ENCODE measurements at places on chromosomes 13 and 19.

GRCh38 chr13:50805805-50806204, 37.7 kb downstream of the DLEU7 start:
- no peak for DNase-seq

GRCh38 chr13:114126789-114127472, 5.5 kb downstream of the RASA3 start:
- DNase-seq: no peak

DNA sequence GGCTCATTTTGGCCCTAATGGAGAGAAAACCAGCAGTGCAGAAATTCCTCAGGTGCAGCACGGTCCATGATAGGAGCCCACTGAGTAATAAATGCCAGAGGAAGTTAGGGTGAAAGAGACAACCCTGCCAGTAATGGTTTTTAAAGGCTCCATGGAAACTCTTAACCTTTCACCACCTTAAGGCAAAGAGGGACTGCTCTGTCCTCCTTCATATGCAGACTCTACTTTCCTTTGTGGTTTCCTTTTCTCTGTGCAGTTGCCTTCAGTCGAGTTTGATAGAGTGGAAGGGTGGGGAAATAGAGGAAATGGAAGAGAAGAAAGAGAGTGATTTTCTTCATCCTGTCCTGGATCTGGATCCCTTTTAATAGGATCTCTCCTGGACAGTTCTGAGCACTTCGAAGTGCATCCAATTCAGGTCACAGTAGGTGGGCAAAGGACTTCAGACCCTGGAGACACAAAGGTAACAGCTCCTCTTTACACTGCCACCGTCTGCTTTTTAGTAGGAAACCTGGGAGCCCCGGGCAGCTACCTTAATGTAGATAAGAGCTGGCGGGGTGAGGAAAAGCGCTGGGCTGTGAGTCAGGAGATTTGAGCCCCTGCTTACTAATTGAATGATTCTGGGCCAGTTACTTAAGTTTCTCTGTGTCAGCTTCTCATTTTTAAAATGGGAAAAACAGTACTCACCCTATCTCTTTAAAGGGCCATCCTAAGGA, 294.8 kb downstream of the KCNRG start:
- no peak for DNase-seq

- no peak for DNase-seq
Observed at GRCh38 chr13:110319397-110319773, 12.3 kb downstream of the COL4A2 start.

- no peak for DNase-seq
Observed at GRCh38 chr13:113810640-113811039, 51.6 kb downstream of the TMEM255B start.

DNA sequence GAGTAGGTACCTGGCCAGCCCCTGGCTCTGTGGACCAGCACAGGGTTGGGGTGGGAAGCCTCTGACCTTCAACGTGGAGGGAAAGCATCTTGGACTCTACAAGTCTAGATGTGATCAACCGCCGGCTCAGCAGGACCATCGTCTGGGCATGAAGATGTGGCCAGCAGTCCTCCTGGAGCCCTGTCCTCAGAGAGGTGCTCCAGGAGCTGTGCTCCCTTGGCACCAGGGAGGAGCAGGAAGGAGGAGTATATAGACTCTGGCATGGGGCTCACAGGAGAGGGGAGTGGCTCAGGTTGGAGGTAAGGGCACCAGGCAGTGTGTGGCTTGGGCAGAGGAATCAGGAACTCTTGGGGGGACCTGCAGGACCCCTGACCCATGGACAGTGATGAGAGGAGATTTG, 18.3 kb upstream of the ISYNA1 start:
- no peak for DNase-seq

DNA sequence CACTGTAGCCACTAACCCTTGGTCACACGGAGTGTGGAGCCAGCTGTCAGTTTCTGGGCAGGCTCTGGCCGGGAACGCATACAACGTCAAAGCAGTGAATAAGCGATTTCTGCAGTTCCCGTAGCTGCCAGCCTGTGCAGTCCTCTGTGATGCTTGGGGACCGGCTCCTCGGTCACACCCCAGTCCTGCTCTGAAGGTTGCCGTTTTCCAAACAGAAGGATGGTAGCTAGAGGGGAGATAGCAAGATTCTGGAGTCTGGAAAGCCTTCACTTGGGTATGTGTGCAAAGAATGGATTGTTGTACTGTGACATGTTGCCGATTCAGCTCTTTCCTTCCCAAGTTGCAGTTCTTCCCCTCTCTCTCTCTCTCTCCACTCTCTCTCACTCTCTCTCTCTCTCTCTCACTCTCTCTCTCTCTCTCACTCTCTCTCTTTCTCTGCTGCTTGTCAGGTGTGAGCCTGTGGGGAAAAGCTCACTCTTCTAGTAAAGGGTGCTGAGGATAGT, 38.7 kb upstream of the C1QTNF9 start:
- DNase-seq: no peak

DNA sequence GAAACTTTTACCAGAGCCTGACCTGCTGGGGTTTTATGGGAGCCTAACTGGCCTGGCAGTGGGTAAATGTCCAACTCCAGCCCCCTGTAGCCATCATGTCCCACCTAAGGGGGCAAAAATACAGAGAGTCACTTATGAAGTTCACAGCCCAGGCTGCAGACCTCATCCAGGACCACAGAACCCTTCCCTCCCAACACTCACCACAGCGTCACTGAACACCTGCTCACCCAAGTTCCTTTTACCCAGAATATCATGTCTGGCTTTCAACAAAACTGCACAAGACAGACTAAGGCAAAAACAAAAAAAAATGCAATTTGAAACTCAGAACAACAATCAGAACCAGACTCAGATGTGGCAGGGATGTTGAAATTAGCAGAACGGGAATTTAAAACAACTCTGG, 6.4 kb downstream of the CEACAM3 start:
- DNase-seq: no peak

- no peak for DNase-seq
Observed at GRCh38 chr19:31348481-31349159, 616 bp downstream of the TSHZ3 start.

DNA sequence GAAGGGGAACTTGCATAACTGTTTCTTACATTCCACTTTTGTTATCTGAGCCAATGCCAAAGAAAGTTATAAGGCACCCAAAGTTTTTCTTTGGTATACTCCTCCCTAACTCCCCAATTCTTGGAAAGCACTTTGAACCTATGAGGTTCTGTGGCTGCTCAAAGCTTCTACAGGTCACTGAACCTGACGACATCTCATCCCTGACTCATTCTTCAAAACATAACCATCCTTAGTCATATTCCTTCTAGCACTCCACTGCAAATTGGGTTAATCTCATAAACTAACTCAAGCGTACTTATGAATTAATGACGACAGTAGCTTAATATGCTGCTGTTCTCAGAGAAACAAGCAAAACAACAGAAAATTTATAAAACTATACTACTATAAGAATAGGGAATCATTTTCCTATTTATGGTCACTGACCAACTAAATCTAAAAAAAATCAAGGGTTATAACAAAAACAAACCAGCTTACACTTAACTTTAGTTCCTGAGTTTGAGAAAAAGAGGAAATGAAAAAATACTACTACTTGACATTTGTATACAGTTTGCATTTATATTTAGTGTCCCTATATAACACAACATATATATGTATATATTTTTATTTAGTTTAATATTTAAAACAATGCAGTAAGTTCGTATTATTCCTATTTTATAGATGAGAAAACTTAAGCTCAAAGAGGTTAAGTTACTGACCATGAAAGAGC, 69.1 kb downstream of the CAB39L start:
- DNase-seq: no peak

GRCh38 chr19:3270902-3271301, 46.4 kb downstream of the CELF5 start:
- no peak for DNase-seq

DNA sequence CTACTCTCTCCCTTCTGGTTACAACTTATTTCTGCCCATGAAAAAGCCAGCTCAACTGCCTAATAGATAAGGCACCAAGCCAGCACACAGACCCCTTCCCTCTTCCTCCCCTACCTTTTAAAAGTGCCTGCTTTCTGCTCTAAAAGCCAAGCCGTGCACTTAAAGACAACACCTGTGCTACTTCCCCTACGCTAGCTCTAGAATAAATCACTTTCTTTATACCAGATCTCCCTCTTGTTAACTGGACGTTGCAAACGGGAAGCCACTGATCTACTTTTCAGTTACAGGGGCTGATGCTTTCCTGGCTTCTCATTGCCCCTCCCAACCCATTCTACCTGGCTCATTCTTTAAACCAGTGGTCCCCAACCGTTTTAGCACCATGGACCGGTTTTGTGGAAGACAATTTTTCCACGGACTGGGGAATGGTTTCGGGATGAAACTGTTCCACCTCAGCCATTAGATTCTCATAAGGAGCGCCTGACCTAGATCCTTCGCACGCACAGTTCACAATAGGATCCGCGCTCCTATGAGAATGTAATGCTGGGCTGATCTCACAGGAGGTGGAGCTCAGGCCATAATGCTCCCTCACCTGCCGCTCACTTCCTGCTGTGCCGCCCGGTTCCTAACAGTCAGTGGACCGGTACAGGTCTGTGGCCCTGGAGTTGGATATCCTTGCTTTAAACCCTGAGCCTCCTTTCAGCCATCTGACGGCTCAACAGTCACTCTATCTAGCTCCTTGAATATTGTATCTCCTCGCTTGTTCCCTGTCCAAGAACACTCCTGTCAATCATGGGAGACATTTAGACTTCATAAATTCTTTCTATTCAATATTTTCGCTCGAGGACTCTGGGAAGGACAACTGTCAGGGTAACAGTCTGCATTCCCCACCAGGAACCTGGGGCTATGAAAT, 841 bp upstream of the ZNF223 start:
- DNase-seq: no peak

GRCh38 chr19:47113850-47114651, 475 bp upstream of the ZC3H4 start:
- DNase-seq: no peak

DNA sequence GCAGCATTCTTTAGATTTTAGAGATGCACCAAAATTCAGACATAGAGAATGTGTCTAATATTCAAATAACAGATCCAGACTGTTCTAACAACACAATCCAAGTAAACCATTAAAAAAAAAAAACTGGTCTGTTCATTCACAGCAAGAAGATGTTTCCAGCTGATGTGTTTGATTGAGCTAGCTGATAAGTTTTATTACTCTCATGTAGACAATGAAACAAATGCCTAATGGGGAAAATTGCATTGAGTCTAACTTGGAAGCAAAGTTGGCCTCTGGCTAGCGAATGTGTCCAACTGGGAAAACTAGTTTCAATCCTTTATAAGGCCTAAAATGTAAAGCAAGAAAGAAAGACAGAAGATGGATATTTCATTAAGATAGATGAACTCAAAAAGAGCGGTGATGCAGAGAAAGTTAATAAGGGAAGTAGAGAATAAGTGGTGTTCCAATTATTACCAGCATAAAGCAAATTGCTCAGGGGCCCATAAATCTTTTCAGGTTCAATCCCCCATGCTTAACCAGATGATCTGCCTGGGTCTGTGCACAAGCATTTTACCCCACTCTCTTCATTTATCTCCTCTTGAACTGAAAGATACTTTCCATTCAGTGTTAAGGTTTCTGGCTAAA, 54.2 kb downstream of the PCDH9 start:
- DNase-seq: no peak

- DNase-seq: no peak
Observed at GRCh38 chr13:105814219-105814901, 721.1 kb downstream of the EFNB2 start.

GRCh38 chr13:50073340-50073739, 58.1 kb downstream of the KCNRG start:
- DNase-seq: no peak

DNA sequence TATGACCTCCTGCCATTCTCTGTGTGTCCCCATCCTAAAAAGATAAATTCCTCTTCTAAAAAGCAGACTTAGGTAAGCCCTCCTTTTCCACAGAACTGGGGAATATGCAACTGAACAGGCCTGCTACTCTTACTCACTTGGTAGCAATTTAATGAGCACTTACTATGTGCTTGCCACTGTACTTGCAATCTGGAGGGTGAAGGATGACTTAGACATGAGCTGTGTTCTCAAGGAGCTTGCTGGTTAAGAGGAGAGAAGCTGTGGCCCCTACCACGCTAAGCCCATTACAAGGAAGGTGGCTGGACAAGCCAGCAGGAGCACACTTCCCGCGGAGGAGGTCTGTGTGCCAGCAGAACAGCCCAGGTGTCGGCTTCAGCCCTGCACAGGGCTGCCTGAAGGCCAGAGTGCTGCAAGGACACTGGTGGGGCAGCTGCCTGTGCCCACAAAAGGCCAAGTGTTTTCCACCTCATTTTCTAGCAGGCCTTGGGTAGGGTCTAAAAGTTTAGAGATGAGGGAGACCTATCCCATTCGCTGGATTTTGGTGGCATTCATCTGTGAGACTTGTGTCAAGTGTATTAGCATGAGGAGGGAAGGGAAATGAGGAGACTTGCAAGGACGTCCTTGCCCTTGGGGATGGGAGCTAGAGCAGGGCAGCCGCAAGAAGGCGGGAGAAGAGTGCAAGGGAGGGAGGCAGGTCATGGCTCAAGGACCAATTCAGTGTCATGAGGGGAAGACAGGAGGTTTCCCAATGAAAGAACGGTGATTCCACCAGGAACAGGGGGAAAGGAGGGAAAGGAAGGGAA, 52.0 kb downstream of the COL4A1 start:
- no peak for DNase-seq

- DNase-seq: no peak
Observed at GRCh38 chr13:29359181-29359580, 236.3 kb downstream of the SLC7A1 start.

DNA sequence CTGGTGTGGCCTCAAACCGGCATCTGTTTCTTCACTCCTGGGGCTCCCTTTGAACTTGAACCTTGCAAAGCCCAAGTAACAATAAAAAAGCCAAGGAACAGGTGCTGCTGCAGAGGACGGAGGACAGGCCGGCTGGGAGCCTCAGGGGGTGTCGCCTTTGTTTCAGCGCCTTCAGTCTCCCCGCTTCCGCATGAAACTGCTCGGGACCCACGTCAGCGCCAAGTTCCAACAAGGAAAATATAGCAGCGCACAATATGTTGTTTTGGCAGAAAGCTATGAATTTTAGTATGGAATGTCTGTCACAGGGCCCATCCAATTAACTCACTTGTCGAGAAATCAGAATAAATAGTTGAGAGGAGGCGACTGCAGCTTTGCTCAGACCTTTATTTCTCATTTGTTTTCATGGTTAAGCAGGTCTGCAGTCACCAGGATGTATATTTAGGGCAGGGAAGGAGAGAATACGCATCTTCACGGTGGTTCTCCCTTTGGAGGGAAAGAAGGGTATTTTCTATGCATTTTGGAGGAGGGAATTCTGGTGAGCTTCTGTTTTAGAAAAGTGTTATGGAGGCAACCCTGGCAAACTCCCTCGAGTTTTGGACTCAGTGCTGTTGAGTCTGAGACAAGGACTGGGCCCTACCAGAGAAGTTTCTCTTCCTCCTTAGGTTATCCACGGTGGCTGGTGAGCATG, 34.3 kb upstream of the MEDAG start:
- no peak for DNase-seq

Data from forelimb muscle (tissue), 1 donor.